ENCODE measurements at places on chromosomes 1 and 21.

DNA sequence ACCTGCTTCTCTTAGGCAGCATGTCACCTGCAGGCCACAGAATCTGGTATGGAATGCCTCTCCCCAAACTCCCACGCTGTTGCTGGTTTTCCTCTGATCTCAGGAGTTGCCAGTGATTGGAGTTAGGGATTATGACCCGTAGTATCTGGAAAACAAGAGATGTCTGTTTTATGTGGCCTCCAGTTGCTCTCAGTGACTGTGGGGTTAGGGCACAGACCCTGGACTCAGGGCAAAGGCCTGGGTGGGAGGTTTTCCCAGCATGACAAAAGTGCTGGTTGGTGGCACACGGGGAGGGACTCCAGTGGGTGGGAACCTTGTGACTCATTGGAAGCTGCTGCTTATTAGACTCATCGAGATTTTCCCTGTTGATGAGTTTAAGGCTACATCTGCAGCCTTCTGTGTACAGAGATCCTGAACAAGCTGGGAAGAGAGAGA lies at the start of gene NR1I3:
TSS of gene NR1I3 (minus strand) at position 165 of the 435 bp plus-strand sequence. CDS start 1,638 bp downstream, outside the sequence.
- DNase-seq: no peak

GRCh38 chr1:234902774-234903547 lies 225.7 kb downstream of the TOMM20 start:
- DNase-seq: no peak

DNA sequence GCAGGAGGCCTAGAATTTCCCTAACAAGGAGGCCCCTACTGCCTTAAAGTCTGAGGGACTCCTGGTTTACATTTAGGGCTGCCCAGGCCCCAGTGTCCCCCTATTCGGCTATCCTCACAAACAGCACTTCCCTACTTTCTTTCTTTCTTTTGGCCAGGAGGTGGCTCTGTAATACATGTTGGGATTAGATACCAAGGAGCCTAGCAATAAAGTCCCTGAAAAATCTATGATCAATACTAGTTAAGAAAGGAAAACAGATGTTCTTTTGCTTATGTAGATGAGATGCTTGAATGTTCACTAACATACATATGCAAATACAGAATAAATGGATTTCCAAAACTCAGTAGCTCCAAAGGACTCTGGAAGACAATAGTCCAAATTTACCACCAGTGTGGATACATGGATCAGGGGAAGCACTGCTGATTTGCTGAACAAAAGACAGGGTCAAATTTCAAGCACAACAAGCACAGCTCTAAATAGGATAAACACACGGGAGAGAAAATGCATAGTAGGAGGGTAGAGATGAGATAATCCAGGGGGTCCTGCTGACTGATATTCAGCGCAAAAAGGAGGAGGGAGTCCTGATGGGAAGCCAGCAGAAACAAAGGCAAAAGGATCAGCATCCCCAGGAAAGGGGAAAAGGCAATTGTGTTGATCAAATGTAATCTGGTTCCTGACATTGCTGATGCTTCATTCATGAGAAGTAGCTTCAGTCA lies 240.0 kb downstream of the NUF2 start:
- DNase-seq: no peak

GRCh38 chr21:21200103-21200938 lies 202.1 kb downstream of the NCAM2 start:
- DNase-seq: no peak

- DNase-seq: no peak
These were observed 2.1 kb downstream of the GPR161 start for GRCh38 chr1:168134642-168135041.

DNA sequence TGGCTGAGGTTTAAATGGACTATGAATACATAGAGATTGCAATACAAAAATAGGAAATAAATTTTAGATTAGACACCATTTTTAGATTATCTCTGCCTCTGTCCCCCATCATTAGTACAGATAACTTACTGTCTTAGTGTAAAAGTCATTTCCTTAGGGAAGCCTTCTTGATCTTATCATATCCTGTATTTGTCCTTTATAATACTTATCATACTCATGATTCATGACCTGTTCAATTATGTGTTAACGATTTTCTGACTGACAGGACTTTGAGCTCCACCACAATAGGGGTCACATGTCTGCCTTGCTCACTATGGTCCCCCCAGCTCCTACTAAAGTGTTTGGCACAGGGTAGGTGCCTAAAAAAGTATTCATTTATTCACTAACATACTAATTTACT lies 14.6 kb downstream of the TEX38 start:
- no peak for DNase-seq

DNA sequence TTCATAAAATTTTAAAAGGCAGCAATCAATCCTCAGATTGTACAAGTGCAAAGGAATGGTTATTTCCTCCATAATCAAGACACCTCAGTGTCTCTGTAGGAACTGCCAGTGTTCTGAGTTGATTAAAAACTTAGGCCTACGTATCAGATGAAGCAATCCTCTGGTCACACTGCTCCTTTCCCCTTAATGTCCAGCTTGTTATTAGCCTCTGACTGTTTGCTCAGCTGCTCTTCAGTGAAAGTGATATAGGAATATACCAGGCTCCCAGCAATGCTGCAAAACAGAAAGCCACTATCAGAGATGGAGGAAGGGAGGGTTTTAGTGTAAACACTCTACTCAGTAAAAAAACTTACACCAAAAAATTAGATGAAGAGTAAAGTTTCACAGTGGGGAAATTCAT lies 49.8 kb downstream of the SLC35D1 start:
- DNase-seq: no peak

- DNase-seq: no peak
These were observed 86.8 kb downstream of the ATP1B1 start for GRCh38 chr1:169193191-169193850.

GRCh38 chr1:238501290-238501689 lies 610.6 kb upstream of the ZP4 start:
- DNase-seq: no peak

DNA sequence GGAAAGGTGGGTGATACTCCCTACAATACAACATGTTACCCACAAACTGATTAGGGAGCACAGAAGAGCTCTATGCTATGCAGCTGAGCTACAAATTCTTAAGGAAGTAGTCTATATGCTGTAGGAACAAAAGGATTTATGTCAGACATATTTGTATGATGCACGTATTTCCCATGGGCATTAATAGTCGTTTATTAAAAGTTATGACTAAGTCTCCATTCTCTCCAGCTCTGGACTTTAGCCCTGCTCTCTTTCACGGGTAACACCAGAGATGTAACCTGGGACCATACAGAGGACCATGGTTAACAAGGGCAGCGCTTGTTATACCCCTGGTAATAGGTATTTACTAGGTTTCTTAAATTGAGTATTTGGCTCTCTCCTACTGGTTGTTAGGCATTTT lies 168.2 kb upstream of the C1orf105 start:
- DNase-seq: no peak

- DNase-seq: peak; percentile 82
These were observed 11.4 kb upstream of the RGS16 start for GRCh38 chr1:182615468-182616129.

GRCh38 chr21:41827951-41828883 lies 50.9 kb downstream of the PRDM15 start:
- DNase-seq: no peak

- no peak for DNase-seq
These were observed 9.7 kb downstream of the OR2B11 start for GRCh38 chr1:247448107-247448791.

GRCh38 chr1:192261476-192261875 lies 55.3 kb upstream of the RGS21 start:
- DNase-seq: no peak

DNA sequence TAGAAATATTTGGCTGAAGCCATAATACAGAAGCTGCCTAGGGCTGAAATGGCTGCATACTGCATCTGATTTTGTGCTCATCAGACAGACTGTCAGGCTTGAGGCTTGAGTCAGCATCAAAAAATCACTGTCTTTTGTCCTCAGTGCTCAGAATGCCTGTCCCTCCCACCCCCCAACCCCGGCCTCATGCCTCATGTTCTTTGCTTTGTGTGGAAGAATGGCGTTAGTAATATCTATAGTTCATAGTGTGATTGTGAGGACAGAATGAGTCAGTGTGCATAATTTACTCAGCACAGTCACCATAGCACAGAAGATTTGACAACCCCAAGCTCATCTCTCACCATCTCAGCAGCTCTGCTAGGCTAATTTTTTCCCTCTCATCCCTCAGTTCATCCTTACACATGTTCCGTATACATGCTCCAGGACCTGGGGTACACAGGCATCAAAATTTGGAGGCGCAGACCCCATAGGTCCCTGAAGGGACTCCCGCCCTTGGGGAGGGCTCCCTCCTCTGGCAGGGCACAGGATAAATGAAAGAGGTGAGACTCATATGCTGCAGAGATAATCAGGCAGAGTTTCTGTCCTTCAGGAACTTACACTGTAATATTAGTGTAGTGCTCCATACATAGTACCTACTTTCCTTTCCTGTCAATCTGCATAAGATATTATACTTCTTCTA lies 159.1 kb upstream of the C8B start:
- DNase-seq: no peak

DNA sequence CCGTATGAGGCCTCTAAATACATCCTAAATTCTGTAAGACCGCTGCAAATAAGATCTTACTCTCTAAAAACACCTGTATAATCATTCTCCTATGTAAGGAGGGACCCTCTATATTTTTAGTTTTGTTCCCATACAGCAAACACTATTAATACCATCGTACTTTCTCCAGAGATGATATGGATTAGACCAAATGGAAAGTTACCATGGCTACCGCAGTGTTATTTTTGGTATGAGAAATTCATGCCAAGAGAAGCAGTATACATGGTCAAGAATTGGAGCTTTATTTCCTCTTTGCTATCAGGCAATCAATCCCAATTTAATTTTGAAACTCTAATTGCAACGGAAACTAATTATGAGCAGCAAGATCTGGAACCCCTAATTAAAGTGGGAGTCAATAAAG lies 70.0 kb downstream of the BCAR3 start:
- DNase-seq: no peak

DNA sequence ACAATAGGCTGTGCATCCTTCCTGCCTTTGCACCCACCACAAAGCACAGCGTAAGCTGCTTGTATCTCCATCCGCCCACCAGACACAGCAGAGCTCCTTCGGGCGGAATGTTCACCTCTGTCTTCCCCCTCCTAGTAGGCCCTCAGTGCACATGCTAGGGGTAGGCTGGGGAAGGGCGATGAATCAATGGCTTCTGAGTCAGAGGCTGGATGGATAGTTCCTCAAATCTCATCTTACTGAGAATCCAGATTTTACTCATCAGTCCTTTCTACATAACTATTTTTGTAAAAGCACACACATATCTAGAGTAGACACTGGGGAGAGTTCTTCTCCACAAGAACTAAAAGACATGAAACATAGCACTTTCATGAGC lies 73.8 kb downstream of the BCAR3 start:
- no peak for DNase-seq

DNA sequence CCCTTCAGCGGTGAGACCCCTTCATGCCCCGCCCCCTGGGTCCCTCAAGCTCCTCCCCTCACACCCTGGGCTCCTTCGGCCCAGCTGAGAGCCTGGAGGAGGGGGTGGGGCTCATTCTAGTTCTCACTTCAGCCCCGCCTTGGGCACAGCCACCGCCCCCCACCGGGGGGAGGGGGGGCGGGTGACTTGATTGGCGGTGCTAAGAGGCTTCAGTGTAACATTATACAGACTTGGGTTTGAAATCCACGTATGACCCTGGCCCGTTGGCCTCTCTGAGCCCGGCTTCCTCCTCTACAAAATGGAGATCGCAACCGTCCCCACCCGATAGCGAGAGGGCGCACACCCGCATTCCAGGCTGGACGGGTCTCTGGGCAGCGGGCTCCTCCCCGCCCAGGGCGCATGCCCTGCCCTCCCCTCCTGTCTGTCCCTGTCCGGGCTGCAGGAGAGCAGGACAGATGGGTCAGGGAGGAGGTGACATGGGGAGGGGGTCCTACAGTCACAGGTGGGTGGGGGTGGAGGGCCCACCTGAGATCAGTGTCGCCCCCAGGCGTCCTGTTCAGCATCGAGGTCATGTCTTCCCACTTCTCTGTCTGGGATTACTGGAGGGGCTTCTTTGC lies 5.1 kb downstream of the CLCNKB start:
- no peak for DNase-seq

DNA sequence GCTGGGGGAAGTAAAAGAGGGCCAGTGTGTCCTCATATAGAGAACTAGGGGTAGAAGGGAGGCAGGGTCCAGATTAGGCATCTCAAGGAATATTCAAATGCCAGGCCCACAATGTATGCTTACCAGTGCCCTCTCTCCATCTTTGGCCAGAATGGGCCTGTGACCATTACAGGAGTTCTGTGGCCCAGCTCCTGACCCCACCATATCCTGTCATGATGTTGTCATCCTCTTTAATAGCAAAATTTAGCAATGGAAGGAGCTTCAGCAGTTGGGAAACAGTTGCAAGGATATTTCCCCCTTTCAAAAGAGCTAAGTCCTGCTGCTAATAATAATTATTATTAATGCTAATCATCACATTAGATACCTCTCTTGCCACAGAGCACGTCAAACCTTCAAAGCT lies 49.3 kb upstream of the JUN start:
- DNase-seq: no peak

GRCh38 chr21:44918581-44919033 lies 2.1 kb downstream of the ITGB2 start:
- DNase-seq: no peak

DNA sequence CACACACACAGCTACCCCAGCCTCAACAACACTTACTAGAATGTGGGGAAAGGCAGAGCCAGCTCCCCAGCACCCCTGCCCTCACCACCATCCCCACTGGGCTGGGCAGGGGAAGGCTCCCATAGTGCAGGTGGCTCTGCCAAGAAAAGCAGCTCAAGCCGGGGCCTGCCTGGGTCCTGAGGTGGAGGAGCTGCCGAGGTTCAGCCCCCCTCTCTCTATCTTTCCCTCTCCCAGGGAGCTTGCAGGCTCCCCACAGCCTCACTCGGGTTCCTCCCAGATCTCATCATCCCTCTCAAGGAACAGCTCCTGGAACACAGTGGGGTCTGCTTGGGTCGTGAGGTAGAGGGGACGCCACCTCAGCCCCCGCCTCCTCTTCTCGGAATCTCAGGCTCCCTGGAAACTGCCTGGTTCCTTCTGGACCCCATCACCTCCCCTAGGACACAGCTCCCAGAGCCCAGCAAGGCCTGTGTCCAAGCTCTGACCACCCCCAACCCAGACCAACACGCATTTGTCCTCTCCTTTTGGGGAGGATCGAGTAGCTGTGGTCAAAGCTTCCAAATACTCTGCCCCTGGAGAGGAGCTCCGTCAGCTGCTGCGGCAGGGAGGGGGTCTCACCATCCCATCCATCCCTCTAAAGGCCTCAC lies 704 bp downstream of the S100A16 start:
- DNase-seq: no peak

- DNase-seq: no peak
These were observed 61.3 kb downstream of the CD34 start for GRCh38 chr1:207849646-207850045.

GRCh38 chr1:2609319-2610035 lies 22.9 kb downstream of the PRXL2B start:
- no peak for DNase-seq

- no peak for DNase-seq
These were observed 71.4 kb upstream of the APOBEC4 start for GRCh38 chr1:183724350-183725042.

- no peak for DNase-seq
These were observed 622 bp upstream of the IL6R start for GRCh38 chr1:154404511-154404931.
